ENCODE measurements at places on chromosomes 3 and 15.

DNA sequence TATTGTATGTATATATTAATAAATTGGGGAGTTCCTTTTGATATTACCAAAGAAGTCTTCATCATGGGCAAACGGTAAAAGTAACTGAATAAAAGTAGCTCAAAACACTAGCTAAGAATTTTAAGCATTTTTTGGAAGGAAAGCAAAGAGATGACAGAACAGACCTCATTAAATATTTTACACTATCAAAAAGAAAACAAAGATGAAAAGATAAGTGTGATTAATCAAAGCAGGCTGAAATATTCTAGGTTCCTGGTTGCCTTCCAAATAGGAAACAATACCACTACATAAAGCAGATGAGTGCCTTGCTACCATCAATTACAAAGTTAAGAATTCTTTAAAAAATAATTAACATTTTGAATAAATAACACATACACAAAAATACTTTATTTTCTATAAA is 3.6 kb downstream of the NKIRAS1 start:
- DNase-seq, result no peak

GRCh38 chr3:134074001-134074789 is 44.5 kb upstream of the SLCO2A1 start:
- DNase-seq, result peak; percentile 2

- DNase-seq, result peak; percentile 65
Observed at GRCh38 chr3:124878561-124879336, 8.4 kb downstream of the ITGB5 start.

- DNase-seq, result no peak
Observed at GRCh38 chr3:124360563-124360962, 368.6 kb upstream of the ROPN1 start.

DNA sequence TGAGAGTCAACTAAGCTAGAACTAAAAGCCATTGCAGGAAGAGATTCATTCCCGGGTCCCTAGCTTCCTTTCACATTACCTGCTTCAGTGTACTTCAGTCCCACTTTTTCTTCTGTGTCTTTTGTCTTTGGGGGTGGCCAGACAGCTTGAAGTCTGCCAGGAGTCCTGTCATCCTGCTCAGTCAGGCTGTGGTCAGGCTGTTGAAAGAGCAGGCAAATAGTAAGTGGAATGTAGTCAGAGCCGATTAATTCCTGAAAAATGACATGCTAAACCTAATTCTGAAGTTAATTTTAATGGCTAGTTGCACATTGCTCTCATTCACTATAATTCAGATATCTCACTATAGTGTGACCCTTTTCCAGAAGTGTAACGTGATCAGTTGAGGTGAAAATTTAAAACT is 129.6 kb downstream of the FMN1 start:
- DNase-seq, result no peak

DNA sequence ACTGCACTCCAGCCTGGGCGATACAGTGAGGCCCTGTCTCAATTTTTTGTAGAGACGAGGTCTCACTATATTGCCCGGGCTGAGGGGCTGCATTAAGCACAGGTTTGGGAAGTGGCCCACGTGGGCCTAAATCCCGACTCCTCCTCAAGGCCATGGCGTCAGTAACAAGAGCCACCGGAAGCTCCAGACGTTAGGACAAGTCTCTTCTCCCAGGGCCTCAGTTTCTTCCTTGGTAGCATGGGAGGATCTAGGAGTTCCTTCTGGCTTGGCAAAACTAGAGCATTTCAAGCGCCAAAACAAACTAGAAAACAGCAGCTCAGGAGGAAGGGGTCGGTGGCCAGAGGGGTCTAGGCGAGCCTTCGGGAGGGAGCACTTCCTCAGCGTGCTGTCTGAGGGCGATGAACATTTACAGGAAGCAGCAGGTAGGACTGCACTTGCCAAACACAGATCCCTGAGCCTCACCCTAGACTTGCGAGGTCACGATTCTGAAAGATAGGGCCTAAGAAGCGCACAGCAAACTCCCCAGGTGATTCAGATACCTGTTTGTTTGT is 536 bp downstream of the SNAPC5 start:
- no peak for DNase-seq

DNA sequence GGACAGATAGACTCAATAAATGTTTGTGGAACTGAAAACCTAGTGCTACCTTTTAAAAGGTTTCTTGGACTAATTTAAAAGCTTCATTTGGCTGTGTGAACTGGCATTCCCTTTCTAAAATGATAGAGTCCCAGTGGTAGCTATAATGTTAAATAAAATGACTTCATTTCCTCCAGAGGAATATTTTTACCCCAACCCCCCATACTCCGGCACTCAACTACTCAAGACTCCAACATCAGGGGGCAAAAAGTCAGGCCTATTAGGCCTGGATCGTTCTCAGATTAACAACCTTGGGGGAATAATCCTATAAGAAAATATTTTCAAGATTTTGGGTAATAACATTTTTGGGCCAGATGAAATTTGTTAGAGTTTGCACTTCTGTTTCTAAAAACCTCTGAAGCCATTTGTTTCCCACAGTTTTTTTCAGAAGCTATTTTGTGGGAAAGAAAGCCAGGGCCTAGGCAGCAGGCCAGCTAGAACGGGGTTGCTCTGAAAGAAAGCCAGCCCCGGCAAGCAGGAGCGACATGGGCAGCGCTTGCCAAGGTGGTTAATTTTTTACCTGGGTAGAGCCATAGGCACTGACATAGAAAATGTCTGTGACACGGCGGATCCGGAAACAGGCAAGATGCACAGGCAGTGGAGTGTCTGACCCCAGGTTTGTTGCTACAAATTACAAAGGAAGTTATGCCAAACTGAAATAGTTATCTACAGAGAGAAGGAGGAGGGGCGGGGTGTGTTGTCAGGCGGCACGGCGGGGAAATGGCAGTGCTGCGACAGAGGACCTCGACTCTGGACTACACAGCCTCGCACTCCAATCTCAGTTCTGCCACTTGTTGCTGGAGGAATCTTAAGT is 84.6 kb downstream of the MAGI1 start:
- peak; percentile 56 for DNase-seq

DNA sequence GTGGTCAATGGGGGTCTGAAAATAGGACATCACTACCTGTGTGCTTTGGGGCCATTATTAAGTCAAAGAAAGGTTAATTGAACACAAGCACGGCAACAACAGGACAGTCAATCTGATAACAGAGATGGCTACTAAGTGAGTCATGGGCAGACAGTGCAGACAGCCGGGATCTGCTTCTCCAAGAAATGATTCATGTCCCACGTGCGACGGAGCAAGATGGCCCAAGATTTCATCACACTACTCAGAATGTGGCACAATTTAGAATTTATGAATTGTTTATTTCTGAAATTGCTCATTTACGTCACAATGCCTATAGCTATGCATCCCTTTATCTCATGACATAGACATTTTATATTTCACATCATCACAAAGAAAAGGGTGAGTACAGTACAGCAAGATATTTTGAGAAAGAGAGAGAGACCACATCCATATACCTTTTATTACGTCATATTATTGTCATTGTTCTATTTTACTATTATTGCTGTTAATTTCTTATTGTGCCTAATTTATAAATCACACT is 770.6 kb upstream of the NR2F2 start:
- DNase-seq, result no peak

DNA sequence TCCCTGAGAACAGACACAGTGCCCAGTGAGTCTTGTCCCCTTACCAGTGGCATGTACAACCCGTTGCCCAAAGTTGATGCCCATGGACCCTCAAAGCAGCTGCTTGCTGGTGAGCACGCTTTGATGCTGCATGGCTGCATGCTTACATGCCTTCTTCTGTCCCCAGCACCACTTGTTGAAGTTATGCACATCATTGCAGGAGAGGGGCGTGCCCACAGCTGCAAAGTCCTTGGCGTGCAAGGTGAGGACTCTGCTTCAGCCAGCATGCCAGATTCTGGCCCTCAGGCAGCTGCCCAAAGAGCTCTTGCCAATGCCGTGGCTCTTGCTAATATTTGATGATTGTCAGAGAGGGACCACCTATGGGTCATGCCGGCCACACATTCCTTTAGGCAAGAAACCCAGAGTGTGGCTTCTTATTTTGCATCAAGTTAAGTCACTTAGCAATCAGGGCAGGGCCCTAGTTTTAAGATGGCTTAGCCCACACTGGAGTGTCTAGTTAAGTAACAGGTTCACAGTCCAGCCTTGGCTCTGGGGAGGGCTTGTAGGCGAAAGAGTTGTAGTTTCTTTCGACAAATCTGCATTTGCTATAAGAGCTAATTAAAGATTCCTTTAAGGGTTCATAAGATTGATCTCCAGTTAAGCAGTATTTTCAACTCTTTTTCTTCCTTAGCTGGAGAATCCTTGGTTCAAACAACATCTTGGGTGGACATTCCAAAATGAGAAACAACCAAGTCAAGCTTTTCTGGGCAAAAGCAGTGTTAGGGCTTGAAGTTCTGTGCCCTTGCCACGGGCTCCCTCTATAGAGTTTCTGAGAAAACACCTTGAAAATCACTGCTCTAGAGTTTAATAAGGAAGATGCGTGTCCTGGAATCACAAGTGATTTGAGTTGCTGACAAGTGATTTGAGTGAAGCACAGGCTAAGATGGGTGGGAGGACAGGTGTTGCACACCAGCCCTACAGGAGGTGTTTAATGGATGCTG is 128.6 kb downstream of the SLCO3A1 start:
- DNase-seq, result no peak

DNA sequence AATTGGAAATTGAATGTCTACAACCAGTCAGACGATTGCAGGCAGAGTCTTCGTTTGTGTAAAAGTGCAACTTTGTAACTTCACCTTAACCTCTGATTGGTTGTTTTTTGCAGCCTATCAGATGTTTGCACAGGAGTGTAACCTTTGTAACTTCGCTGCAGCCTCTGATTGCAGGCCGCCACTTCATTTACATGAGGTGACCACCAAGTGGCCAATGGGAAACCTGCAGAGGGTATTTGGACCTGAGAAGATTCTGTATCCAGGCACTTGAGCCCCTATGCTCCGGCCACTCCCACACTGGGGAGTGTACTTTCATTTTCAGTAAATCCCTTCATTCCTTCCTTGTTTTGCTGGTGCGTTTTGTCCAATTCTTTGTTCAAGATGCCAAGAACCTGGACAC is 68.1 kb upstream of the PFN2 start:
- no peak for DNase-seq

DNA sequence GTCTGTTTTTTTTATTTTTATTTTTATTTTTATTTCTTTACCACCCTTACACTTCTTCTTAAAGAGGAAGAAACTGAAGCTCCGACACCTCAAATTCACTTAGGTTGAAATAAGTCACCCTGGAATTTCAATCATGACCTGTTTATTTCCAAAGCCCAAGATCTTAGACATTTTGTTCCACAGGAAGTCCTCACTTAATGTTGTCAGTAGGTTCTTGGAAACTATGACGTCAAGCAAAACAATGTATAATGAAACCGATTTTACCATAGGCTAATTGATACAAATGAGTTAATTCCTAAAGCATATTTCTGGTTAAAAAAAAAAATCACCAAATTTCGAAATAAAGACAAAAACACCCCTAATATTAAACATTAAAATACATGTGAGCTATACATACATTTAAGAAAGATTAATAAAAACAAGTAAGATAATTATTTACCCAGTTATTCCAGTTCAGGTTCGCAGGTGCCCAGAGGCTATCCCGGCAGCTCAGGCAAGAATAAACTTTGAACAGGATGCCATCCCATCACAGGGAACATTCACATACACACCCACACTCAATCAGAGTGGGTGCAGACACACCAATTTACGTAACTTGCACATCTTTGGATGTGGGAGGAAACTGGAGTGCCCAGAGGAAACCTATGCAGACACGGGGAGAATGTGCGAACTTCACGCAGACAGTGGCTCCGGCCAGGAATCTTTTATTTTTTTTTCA is 391.0 kb downstream of the RAP2B start:
- no peak for DNase-seq

GRCh38 chr15:85534031-85534430 is 153.6 kb downstream of the AKAP13 start:
- no peak for DNase-seq

- no peak for DNase-seq
Observed at GRCh38 chr3:61769266-61769990, 208.1 kb downstream of the PTPRG start.
